ENCODE measurements at places on chromosomes 6 and 20.

- DNase-seq, result no peak
Observed at GRCh38 chr6:14036911-14037310, 80.7 kb upstream of the CD83 start.

GRCh38 chr20:46343348-46343974, 35.2 kb upstream of the CDH22 start:
- DNase-seq, result no peak

DNA sequence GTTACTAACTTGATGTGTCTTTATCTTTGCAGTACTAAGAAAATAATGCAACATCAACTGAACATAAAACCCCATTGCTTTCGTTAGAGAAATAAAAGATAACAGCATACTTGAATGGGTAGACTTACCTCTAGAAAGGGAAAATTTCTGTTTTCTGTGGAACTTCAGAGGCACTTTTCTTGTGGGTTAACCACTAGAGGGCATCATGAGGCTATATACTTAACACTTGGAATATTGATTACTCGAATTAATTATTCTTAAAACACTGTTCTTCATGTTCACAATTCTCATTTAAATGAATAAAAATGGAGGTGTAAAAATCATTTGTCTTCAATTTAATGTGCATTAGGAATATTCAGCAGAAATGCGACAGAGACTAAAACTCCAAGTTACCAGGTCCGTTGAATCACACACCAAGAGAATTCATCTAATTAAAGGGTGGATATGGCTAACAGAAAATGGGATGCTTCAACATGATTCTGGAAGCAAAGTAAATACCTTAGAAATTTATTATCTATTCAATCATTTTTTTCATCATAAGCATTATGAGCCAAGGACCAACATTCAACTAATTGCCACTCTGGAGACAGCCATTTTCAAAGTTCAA, 330.8 kb upstream of the PREP start:
- DNase-seq, result no peak

DNA sequence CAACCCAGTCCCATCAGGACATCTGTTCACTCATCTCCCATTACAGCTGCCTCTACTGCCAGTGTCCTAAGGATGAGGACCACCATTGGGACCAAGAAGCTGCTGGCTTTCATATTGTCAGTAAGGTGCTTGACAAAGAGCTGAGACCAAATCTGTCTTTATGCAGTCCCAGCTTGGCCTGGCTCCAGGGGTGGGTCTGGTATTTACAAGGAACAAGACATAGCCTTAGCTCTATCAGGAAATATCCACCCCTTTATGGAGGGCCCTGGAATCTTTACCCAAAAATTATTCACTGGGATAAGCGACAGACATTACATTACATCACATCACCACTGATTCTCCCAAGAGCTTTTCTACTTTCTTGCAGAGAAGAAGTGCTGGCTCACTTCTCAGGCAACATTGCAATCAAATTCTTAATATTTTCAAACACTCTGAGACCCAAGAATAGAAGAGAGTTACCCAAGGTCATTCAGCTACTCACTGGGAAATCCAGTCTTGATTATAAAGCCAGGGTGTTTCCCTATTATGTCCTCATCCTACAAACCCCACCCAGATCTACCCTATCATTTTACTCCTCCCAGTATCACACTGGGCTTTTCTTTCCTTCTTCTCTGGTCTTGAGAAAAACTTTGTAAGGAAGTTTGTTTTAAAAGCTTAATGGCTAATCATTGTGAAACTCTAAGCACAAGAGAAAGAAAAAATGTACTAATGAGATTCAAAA, 11.5 kb upstream of the PI3 start:
- DNase-seq, result no peak

GRCh38 chr6:140138311-140139010, 764.0 kb upstream of the CITED2 start:
- DNase-seq, result no peak
